Frontal cortex (tissue), 4 donors: ENCODE measurements at places on chromosomes 1 and 21. TPM values are rescaled to one million over a fixed set of nuclear protein-coding genes. Genes with fewer than 3 reads are reported as not detected.

Gene C1orf94
- total RNA-seq, result under 0.01 TPM

Gene CLCA4
- total RNA-seq, result not detected

Gene CACHD1
- 17.5 TPM for total RNA-seq

Gene ATP6V1G3
- total RNA-seq, result not detected
